ENCODE measurements at places on chromosomes 4 and X.
A peak's percentile ranks its signal among the peaks of the same experiment; 100 is the strongest.

DNA sequence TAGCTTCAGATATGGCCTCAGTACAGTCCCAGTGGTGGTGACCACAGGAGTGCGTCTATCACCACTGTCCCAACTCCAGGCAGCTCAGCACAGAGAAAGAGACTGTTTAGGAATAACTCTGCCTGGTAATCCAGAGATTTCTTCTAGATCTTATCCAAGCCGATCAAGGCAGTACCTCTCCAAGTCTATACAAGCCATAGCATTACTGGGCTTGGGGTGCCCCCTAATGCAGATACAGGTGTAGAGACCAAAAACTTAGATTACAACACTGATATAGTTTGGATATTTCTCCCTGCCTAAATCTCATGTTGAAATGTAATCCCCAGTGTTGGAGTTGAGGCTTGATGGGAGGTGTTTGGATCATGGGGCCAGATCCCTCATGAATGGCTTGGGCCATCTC lies 100.9 kb downstream of the PTCHD1 start:
- no peak for DNase-seq
- no peak overlapping the region for H3K27ac ChIP-seq
- no peak overlapping the region for H3K4me3 ChIP-seq

GRCh38 chrX:84108584-84108983 lies 79.4 kb downstream of the RPS6KA6 start:
- H3K4me3 ChIP-seq = no peak overlapping the region
- H3K36me3 ChIP-seq = no peaks in the 10 kb centered on the region
- H3K4me1 ChIP-seq = no peaks in the 10 kb centered on the region
- DNase-seq = no peak

DNA sequence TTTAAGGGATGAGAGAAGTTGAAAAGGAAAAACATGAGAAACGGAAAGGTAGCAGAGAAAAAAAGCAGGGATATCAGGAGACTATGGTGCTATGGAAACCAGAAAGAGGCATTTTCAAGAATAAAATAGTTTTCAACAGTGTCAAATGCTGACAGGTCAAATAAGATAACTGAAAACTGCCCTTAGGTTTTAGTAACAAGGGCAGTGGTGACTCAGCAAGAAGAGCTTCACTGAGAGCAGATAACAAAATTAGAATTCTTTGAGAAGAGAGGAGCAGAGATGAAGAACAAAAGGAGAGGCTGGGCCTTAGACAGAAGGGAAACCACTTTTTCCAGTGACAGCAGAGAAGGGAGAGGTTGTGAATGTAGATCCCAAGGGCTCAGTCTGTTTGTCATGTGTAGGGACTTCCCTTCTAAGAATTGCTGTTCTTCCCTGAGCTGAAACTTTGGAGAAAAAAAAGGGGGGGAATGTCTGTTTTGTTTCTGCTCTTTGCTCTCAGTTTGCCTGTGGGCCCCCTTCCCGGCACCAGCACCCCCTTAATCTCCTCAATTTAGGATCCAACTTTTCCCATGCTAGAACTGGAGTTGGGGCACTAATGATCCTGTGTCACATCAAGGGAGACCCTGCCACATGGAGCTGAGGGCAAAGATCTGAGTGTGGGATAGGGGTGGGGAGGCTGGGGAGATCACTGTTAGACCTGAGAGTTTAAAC lies 26.8 kb upstream of the MAGEA10 start:
- H3K36me3 ChIP-seq = no peaks in the 10 kb centered on the region
- no peaks in the 10 kb centered on the region for H3K4me1 ChIP-seq
- H3K27ac ChIP-seq = peak overlapping the region; percentile 31
- no peaks in the 10 kb centered on the region for H3K27me3 ChIP-seq

DNA sequence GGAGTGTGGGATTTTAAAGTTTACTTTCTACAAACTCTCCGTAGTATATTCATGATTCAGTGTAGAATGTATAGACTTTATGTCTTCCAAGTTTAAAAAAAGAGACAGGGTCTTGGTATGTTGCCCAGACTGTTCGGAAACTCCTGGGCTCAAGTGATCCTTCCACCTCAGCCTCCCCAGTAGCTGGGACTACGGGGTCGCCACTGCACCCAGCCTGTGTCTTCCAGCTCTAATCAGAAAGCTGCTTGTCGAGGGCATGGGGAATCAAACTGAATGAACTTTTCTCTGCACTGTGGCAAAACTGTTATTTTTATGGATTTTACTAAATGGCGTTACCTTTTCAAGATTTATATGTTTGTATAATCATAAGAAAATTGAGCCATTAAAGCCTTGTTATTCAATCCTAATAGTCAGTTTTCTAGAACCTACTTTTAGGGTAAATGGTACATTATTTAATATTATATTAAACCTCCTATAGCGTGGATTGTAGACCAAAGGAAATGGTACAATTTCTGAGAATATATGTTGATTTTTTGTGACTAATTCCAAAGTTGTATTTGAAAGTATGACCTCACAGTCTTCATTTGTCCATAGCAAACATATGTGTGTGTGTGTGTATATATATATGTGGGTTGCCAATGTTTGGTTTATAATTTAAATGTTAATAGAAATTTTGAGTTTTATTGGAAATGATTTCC lies 1.1 kb downstream of the BLOC1S4 start:
- H3K27ac ChIP-seq = peak overlapping the region; percentile 80
- peaks cover 3% of the 10 kb centered on the region for H3K36me3 ChIP-seq
- H3K4me1 ChIP-seq = peaks cover 34% of the 10 kb centered on the region
- DNase-seq = no peak

GRCh38 chrX:18348047-18348446 lies 6.4 kb downstream of the SCML2 start:
- no peak for DNase-seq
- H3K27me3 ChIP-seq = no peaks in the 10 kb centered on the region
- no peaks in the 10 kb centered on the region for H3K4me1 ChIP-seq
- H3K36me3 ChIP-seq = no peaks in the 10 kb centered on the region
- no peak overlapping the region for H3K27ac ChIP-seq

GRCh38 chr4:47664051-47664826 lies 173.6 kb downstream of the CORIN start:
- H3K27me3 ChIP-seq = no peaks in the 10 kb centered on the region
- DNase-seq = no peak
- no peak overlapping the region for H3K27ac ChIP-seq
- no peaks in the 10 kb centered on the region for H3K4me1 ChIP-seq

DNA sequence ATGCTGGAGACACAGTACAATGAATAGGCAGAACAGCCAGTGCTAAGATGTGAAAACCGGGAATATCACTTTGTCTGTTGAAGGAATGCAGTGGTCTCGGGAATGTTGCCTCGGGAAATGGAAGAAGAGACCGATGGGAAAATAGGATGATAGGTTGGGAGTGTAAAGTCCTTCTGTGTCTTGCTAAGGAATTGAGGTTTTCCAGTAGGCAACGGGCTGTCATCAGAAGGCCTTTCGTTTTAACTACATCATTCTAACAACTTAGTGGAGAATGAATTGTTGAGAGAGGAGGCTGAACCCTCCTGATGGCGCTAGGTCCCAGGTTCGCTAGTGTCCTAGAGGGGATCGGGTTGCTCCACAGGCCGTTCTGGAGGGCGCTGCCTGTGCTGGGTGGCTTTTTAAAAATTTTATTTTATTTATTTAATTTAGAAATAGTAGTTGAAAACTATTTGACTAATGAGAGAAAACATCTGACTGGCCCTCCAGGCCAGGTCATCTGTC lies 730 bp downstream of the VBP1 start:
- H3K4me3 ChIP-seq = peak overlapping the region; percentile 88
- peak overlapping the region; percentile 69 for H3K27ac ChIP-seq
- H3K27me3 ChIP-seq = no peaks in the 10 kb centered on the region
- no peak for DNase-seq
- peaks cover 24% of the 10 kb centered on the region for H3K4me1 ChIP-seq

Data from CD8-positive, alpha-beta memory T cell (primary cell).